ENCODE measurements at places on chromosomes 11 and 22.
A peak's percentile ranks its signal among the peaks of the same experiment; 100 is the strongest.

- peak overlapping the region; percentile 85 for H3K27ac ChIP-seq
- H3K36me3 ChIP-seq: no peaks in the 10 kb centered on the region
- DNase-seq: peak; percentile 5
- no peak overlapping the region for H3K4me3 ChIP-seq
- peaks cover 39% of the 10 kb centered on the region for H3K4me1 ChIP-seq
- H3K27me3 ChIP-seq: no peaks in the 10 kb centered on the region
Measured at GRCh38 chr11:3161720-3162409, 3.2 kb downstream of the OSBPL5 start.

DNA sequence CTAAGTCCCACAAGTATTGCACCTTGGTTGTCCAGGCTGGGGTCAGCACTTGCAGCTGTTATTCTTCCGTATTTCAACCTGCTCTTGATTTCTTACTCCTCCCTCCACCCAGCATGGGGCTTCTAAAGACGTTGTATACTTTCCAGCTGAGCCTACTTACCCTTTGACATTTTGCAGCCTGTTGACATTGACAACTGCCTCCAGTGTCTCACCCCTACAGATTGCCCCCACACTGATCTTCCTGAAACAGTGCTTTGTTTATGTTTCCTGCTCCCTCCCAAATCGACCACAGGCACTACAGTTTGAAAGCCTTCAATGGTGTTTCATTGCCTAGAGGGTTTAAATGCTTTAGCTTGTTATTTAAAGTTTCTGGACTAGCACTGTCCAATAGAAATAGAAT lies 56.6 kb downstream of the FAM83F start:
- H3K36me3 ChIP-seq: no peaks in the 10 kb centered on the region
- H3K4me3 ChIP-seq: no peak overlapping the region
- peaks cover 47% of the 10 kb centered on the region for H3K4me1 ChIP-seq

DNA sequence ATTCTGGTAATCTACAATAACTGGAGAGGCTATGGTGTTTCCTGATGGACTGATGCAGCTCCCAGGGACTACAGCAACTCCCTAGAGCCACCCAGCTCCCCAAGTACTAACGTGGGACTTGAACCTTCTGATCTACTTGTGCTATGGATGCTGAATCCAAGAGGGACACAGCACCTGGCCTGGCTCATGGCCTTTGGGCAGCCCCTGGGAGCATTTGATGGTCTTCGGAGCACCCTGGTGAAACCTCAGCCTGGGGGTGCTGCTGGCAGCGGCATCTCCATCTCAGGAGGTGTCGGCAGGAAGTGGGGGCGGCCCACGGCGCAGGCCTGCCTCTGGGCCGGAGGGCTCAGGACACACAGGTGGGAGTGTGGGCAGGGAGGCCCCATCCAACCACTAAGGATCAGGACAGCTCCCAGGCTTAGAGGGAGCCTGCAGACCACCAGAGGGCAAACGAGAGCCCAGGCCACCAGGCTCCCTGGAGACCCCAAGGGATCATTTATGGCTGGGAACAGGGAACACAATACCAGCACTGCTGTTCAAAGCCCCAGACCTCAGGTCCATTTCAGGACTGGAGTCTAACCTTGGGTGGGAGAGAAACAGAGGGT lies 8.7 kb downstream of the EHD1 start:
- H3K36me3 ChIP-seq: no peaks in the 10 kb centered on the region
- peaks cover 67% of the 10 kb centered on the region for H3K4me1 ChIP-seq
- H3K4me3 ChIP-seq: no peak overlapping the region
- DNase-seq: no peak
- H3K27ac ChIP-seq: peak overlapping the region; percentile 95

DNA sequence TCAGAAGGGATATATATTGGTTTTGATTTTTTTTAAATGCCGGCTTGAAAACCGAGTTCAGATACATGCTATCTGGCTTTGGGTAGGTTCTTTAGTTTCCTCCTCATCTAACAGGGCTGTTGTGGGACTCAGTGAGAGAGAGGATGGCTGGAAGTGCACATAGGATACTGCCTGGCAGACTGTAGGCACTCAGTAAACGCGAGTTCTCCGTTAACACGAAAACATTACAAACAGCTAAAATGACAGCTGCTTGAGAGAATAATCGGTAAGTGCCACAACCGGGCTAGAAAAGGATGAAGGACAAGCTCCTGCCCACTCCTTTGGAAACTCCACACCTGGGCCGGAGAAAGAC lies 369 bp downstream of the XRRA1 start:
- H3K4me1 ChIP-seq: peaks cover 14% of the 10 kb centered on the region
- peak overlapping the region; percentile 84 for H3K27ac ChIP-seq
- DNase-seq: no peak

DNA sequence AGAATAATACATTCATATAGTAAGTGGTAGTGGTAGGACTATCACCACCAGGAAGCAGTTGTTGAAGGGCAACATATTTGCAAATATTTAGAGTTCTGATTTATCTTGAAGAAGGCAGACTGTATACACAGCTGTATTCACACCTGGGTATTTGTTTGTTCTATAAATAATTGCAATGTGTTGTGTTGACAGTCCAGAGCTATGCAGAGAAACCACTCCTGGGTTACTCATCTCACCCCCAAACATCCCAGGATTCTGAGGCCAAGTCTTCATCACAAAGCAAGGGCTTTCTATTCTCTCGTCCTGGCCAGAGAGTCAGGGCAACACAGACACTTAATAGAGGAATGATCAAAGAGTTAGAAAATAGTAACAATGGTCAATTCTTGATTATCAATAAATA lies 102.1 kb upstream of the FAT3 start:
- no peak for DNase-seq
- no peaks in the 10 kb centered on the region for H3K27me3 ChIP-seq
- H3K4me3 ChIP-seq: no peak overlapping the region

- no peak overlapping the region for H3K4me3 ChIP-seq
- no peak overlapping the region for H3K27ac ChIP-seq
- no peak for DNase-seq
- H3K27me3 ChIP-seq: no peaks in the 10 kb centered on the region
Measured at GRCh38 chr22:24326266-24326665, 55.6 kb downstream of the SPECC1L start.

DNA sequence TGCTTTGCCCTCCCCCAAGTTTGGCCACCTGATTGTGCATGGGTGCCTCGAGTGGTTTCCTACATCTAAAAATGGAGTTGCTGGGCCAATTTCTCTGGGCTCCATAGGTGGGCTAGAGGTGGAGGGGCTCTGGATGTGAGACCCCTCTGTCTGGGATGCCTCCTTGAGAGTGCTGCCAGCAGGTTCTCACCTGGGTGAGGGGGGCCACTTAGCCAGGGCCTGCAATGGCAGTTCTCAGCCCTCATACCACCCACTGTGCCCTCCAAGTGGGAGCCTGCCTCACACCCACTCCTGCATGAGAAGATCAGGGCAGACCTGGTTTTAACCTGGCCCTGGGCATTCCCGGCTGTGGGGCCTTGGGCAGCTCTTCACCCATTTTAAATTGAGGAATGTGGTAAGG lies 83.9 kb downstream of the CABIN1 start:
- no peaks in the 10 kb centered on the region for H3K4me1 ChIP-seq
- H3K36me3 ChIP-seq: no peaks in the 10 kb centered on the region
- H3K27ac ChIP-seq: no peak overlapping the region
- no peaks in the 10 kb centered on the region for H3K27me3 ChIP-seq
